ENCODE measurements at places on chromosomes 1 and 21.

- no peak for DNase-seq
These were observed 37.1 kb upstream of the CD55 start for GRCh38 chr1:207284209-207284897.

DNA sequence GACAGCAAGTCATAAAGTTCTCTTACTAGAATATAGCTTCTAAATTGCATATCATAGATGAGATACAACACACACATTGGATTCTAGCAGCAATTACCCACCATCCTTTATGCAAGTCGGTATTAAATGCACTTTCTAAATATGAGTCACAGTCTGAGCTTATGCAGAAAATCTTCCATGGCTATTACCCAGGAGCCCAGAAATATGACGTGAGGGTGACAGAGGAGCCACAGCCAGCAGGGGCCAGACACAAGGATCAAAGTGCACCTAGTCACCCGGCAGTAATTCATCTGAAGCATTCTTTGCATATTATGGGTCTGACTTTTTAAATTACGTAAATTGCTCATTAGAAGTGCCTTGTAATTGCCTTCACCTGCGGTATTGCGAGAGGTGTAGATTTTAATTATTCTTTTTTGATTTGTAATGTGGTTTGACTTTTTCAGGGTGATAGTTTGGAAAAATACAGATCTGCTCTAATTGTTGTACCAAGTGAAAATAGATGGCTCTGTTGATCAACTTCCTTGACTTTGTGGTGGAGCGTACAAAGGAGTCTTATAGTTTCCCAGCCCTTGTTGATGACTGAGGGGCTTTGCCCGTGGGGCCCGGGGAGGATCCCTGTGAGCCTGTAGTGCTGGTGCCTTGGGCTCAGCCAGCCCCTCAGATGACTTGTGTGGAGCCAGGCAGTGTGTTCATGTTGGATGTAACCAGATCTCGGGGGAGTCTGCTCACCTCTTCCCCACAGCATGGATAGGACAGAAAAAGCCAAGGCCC, 470.0 kb upstream of the VAMP3 start:
- DNase-seq = no peak

DNA sequence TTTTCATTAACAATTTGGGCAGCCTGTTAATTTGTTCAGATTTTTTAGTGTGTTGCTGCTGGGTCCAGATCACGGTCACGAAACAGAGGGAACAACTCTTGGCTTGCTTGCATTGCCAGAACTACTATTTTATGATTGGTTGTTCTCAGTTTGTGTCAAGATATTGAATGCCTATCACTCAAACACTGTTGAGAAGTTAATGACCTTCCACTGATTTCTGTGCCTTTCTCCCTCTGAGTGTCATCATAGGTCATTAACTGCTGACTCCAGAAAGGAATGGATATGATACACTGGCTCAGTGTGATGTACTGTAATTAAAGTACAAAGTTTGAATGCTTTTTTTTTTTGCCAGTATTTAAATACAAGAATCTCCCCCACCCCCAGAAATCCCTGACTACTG, 9.2 kb downstream of the CHODL start:
- no peak for DNase-seq

- no peak for DNase-seq
These were observed 11.0 kb upstream of the KCNA2 start for GRCh38 chr1:110617116-110617515.

GRCh38 chr1:20439282-20439681, 46.7 kb downstream of the CAMK2N1 start:
- no peak for DNase-seq

GRCh38 chr1:166947398-166948043, 27.8 kb downstream of the ILDR2 start:
- peak; percentile 23 for DNase-seq

DNA sequence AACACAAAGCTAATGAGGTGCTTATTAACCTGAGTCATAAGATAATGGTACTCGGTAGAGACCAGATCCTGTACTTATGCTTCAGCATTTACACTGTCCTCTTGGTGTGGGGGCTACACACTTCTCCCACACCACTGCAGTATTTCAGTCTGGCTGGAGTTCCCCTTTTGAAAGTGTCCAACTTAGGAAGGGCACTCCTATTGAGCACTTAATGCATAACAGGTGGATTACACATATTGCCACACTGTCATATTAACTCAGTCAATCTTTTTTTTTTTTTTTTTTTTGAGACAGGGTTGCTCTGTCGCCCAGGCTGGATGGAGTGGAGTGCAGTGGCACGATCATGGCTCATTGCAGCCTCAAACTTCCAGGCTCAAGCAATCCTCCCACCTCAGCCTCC, 1.5 kb downstream of the GPATCH4 start:
- DNase-seq = peak; percentile 45

DNA sequence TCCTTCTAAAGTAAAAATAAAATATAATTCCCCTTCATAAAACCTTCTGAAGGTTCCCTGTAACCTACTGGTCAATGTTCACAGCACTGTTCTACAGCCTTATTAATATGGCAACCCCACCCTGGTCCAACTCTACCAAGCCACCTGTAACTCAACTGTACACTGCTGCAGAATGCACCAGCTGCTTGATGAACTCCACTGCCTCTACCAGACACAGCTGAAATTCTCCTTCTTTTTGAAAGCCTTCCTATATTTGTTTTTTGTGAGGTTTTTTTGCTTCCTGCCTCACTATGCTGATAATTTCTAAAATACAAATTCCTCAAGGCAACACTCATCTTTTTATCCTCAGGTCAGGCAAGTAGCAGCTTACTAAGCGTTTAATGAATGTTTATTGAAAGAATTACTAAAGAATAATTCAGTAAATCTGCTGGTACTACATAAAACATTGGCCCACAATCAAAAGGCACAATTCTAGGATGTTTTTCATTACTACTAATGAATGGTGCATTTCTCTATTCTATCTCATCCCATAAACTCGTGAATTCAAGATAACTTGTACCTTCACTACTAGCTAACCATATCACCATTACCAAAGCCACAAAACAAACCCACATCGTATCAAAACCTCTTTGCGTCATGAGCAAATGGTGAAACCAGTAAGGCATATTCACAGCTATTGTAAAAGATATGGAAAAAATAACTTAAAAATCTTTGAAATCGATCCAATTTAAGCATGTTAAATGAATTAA, 2.4 kb downstream of the SSX2IP start:
- DNase-seq = no peak

GRCh38 chr1:201262963-201263608, 20.2 kb upstream of the PKP1 start:
- DNase-seq = no peak

- no peak for DNase-seq
These were observed 14.7 kb upstream of the HMGB4 start for GRCh38 chr1:33849211-33849610.

- no peak for DNase-seq
These were observed 63.4 kb upstream of the PDE4B start for GRCh38 chr1:65729259-65729658.

DNA sequence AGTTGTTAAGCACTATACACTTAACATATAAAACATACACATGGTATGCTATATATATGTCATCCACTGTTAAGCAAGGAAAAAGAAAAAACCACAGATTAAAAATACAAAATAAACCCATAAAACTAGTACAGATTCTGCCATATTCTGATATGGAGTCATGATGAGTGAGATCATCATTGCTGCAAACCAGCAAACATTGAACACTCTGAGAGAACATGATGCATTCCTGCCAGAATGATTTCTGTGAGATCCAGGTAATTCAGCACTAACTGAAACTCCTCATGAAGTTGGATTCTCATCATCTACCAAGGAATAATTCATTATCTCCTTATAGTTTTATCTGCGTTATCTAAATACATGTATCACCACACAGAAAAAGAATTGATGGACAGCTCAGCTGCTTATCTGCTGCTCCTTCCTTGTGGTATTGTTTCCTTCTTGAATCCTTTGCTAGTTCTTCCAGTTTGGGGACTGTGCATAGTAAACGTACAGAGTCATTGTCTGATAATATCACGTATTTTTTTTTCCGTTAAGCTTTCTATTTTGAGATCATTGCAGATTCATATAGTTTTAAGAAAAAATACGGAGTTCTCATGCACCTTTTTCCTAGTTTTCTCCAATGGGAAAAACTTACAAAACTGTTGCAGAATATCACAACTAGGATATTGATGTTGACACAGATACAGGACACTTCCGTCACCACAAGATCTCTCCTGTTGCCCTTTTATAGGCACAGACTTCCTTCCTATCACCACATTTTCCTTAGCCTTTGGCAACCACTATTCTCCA, 9.3 kb downstream of the RAB4A start:
- no peak for DNase-seq

DNA sequence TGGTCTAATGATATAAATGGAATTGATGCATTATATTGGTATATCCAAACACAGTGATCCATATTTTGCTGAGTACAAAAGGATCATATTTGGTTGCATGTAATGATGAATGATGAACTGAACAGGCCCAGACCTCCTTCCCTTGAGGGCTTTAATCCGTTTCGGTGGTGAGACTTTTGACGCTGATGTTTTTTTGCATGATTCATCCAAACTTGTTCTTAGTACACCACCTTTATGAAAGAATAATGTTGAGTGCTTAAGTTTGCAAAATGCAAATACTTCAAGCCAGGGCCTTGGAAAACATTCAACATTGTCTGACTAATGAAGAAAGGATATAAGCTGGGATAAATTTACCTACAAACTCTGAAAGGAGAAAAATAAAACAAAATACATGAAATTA, 19.2 kb downstream of the HOOK1 start:
- no peak for DNase-seq

GRCh38 chr1:200908191-200908868, 13.6 kb downstream of the INAVA start:
- DNase-seq = no peak

DNA sequence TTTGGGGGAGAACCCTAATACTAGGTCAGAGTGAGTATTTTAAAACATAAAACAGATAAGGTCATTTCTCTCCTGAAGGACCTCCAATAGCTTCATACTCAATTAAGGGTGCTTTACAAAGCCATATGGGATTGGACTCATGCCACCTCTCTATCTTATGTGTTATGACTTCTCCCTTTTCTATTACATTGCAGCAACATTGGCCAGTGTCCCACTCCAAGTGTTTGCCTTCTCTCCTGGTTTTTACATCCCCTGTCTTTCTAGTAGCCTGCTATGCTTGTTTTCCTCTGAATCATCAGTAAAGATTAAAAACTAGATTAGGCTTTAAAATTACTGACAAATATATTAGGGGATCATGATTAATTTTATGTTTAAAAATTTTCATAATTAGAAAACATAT, 66.6 kb downstream of the SCMH1 start:
- no peak for DNase-seq

GRCh38 chr1:223724376-223724775, 12.0 kb downstream of the CAPN2 start:
- DNase-seq = no peak

GRCh38 chr1:205662135-205662738, 18.1 kb downstream of the SLC45A3 start:
- DNase-seq = no peak

- no peak for DNase-seq
These were observed 97.2 kb downstream of the KCNN3 start for GRCh38 chr1:154772606-154773506.

DNA sequence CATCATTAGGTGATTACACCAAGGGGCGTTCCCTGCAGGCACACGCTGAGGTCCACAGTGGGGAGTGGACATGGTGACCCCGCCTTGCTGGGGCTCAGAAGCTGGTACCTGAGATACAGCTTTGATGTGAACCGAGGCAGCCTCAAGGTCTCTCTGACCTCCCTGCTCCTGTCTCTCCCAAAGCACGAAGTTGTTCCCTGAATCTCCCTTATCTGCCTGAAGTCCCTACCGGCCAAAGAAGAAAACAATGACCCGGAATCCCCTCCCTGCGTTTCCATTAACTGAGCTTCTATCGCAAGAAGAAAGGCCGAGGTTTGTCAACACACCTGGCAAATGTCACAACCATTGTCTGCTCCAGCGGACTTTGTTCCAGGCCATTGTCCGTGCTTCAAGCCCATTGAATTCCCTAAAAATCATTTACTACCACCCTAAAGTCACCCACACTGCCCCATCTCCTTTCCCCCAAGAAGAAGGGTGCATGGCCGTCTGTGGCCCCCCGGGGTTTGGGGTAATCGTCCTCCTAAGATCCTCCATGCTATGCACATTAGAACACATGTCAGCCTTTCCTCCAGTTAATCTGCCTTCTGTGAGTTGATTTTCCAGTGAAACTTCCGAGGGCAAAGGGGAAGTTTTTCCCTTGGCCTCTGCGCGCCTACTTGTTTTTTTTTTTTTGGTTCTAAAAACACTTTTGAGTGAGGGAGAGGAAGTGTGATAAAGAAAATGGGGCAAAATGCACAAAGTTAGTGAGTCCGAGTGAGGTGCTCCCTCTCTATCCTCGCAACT, 48.1 kb upstream of the COL18A1 start:
- DNase-seq = no peak

- DNase-seq = no peak
These were observed 228.1 kb downstream of the OMA1 start for GRCh38 chr1:58318157-58319005.

- peak; percentile 80 for DNase-seq
These were observed 72.8 kb downstream of the S1PR1 start for GRCh38 chr1:101309334-101310311.

DNA sequence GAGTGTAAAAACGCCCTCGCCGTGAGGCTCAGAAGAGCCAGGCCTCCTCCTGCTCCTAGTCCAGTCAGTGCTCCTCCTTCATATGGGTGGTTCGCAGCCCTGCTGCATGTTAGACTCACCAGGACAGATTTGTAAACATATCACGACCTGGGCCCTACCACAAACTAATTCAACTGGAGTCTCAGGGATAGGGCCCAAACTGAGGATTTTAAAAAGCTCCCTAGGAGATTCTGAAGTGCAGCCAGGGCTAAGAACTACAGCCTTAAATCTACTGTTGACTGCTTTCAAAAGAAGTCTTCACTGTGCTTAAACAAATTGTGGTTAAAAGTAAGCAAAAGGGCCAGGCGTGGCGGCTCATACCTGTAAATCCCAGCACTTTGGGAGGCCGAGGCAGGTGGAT, 57.0 kb downstream of the CAMTA1 start:
- no peak for DNase-seq

DNA sequence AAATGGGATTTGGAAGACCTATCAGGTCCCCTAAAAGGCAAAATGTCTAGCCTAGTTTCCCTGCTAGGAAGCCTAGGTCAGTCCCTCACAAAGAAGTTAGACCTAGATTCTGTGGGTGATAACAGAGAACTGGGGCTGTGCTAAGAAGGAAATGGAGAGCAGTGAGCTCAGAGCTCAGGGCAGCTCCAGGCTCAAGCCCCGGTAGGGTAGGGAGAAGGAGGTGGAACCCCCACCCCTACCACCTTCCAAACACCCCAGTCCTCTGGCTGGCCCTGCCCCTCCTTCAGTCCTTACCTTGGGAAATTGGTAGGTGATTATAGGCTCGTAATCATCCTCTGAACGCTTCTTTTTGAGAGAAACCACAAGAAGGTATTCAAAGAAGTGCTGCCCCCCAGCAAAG, 1.1 kb downstream of the DENND2D start:
- no peak for DNase-seq

- no peak for DNase-seq
These were observed 3.5 kb upstream of the TIAM1 start for GRCh38 chr21:31347435-31348032.

- DNase-seq = peak; percentile 91
These were observed 65.9 kb downstream of the PIK3CD start for GRCh38 chr1:9717193-9718005.

- DNase-seq = no peak
These were observed 50.8 kb downstream of the TGFB2 start for GRCh38 chr1:218395916-218396315.

- DNase-seq = no peak
These were observed 20.9 kb downstream of the SLAMF1 start for GRCh38 chr1:160625725-160626498.

GRCh38 chr1:53324321-53324720, 3.5 kb downstream of the LRP8 start:
- no peak for DNase-seq
